ENCODE measurements at places on chromosomes 1 and 21.

DNA sequence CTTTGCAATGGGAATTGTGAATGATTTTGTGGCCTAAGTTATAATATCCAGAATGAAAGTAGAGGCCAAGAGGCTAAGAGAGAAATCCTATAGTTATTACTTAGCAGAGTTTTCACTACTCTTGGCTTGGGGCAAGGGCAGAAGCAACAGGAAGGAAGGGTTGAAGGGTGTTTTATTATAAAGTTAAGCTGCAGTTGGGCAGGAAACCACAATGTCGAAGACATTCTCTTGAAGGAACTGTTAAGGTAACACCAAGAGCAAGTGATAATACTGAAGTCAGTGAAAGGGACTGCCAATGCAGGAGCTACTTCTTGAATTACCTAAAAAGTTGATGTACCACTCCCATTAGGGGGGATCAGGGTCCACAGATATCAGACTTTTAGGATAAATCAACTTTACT is 8.3 kb downstream of the XCL2 start:
- no peak for DNase-seq

GRCh38 chr1:209585197-209585596 is 1.7 kb downstream of the CAMK1G start:
- DNase-seq, result no peak

GRCh38 chr1:37476460-37477197 is 2.2 kb downstream of the ZC3H12A start:
- DNase-seq, result no peak

GRCh38 chr1:5423109-5423508 is 569.1 kb downstream of the NPHP4 start:
- DNase-seq, result no peak

DNA sequence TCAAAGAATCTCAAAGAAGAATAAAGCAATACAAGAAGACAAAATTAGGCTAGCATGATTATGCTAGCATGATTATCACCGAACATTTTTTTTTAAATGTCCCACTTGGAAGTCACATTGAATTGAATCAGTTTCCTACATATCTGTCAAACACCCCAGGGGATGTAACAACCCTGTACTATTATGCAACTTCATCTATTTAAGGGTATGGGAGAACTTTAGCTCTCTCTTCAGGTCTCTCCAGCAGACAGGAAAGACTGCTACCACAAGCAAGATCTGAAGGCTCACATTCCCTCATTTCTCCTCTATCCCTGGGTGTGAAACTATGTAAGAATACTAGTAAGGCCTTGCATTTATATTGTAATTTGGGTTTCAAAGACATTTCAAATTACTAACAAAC is 52.8 kb downstream of the EDEM3 start:
- DNase-seq, result no peak

GRCh38 chr1:45051005-45051772 is 39.1 kb downstream of the UROD start:
- DNase-seq, result no peak

GRCh38 chr1:50493710-50494109 is 70.5 kb upstream of the DMRTA2 start:
- peak; percentile 35 for DNase-seq

- peak; percentile 72 for DNase-seq
Measured at GRCh38 chr1:46806196-46807020, 7.6 kb downstream of the CYP4B1 start.

- no peak for DNase-seq
Measured at GRCh38 chr1:225607355-225607754, 45.6 kb downstream of the ENAH start.

DNA sequence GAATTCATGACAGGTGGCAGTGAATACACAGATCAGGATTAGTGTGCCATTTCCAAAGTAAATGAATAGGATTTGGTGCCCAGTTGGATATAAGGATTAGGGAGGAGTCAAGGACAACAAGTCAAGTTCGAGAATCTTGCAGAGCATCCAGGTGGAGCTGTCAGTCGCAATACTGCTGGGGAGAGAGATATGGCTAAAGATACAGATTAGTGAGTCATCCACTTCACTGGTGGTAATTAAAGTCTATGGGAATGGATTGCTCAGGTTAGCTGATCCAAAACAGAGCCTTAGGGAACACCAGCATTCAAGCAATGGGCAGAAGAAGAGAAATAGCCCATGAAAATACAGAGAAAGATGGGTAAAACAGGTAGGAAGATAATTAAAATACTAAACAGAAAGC is 26.8 kb downstream of the BCAS2 start:
- DNase-seq, result no peak

DNA sequence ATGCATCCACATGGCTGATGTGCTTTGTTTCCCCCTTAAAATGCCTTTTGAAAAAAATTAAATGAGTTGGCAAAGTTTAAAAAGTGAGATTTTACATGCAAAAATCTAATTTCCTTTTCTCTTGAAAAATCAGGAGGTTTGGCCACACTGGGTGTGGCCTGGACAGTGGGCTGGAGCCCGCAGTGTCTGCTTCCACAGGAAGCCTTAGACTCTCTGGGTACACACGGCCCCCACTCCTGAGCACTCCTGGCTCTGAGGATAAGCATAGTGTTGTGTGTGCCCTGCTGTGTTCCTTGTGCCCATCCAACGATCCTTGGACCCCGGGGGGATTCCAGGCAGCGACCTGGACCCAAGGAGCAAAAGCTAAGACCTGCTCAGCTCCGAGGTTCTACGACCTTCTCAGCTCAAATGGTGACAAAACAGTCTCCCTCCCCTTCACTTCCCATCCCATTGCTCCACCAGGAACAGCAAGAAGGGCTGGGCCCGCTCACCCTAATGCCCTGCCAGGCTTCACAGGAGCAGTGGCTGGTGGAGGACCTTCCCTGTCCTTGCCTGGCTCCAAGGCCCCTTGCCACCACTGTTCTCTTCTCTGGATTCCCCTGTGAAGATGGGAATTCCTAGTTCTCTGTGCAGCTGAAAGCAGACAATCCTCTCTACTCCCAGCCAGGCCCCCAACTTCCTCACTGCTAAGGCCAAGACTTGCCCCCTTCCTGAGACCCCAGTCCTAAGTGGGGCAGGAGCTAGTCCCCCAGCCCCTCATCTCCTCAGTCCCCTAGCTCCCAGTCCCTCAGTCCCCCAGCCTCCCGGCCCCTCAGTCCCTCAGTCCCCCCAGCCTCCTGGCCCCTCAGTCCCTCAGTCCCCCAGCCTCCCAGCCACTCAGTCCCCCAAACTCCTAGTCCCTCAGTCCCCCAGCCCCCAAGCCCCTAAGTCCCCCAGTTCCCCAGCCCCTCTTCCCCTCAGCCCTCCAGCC is 395.8 kb downstream of the PTPRU start:
- DNase-seq, result no peak

DNA sequence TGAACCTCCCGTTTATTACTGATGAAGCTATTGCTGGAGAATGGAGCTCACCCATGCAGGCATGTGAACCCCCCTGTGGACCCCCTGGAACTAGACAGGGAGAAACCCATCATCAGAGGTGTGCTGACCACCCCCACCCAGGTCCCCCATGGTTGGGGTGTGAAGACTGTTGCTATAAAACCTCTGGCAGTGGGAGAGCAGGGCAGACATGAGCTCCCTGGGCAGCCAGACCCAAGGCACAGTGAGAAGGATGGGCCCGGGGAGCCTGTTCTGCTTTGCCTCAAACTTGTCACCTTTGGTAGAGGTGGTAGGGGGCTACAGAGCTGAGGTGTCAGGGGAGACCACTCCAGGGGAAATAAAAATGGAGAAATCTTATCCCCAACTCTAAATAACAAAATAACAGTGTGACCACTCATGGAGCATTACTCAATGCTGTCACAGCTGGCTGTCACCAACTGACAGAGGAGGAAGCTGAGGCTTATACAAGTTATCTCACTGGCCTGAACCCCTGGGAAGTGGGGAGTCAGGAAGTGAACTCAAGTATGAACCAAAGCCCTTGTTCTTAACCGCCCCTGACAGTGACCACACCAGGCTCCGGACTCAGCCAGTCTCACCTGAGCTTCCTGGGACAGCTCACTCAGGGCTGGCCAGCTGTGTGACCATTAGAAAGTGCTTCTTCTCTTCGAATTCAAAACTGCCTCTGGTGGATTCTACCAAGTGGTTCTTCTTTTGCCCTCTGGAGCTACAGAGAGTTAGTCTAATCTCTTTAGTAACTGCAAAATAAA is 698.8 kb downstream of the MATN1 start:
- DNase-seq, result no peak

DNA sequence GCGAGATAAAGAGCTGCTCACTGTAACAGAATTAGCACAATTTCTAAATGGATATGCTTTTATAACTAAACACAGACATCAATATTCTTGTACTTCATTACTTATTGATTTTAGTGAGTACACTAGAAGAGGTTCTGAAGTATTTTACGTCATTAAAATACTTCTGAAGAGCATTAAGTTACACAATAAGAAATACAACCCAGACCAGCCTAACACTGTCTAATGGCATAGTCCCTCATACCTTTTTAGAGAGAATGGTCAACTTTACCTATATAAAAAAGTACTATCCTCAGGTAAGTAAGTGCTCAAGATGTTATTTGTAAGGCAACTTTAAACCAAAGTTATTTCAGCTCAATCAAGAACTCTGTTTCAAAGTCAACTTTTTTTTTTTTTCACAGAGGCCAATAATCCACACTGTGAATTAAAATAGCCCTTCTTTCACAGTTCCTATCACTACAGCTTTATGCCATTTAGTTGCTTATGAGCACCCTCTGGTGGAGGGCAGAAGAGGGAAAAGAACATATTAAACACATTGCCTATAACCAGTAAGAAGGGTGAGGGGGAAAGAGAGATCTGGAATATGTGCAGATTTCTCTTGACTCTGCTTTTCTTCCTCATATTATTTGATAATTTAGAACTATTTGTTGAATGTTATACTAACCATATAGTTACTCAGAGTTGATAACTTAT is 182.1 kb upstream of the DMRTA2 start:
- peak; percentile 28 for DNase-seq

DNA sequence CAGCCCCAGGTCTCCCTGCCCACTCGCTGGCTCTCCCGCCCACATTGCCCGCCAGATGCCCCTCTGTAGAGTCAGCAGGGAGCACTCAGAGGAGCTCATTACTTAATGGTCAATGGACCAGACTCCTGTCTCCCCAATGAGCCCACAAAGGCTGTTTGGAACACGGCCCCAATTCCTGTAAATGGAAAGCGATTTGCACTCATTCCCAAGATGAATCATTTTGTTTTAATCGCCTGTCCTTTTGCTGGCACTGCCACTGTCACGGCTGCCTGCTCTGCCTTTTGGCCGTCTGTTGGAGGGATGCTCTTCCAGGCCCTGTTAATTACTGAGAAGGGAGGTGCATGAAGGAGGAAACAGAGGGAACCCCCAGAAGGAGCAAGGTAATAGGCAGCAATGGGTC is 44.8 kb upstream of the ATP2B4 start:
- no peak for DNase-seq

DNA sequence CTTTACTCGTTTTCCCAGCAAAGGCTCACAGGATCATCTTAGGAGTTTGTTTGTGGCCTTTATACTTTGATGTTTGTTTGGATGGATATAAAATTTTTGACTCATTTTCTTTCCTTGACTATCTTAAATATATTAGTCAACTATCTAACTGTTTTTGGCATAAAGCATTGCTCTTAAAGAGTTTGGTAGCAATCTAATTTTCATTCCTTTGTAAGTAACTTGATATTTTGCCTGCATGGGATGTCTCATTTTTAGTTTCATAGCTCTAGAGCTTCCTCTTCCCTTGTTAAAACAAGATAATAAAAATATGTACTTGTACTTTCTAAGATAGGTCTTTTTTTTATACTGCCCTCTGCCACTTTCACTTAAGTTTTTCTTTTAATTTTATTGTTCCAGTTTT is 161.9 kb downstream of the MAGI3 start:
- DNase-seq, result no peak

DNA sequence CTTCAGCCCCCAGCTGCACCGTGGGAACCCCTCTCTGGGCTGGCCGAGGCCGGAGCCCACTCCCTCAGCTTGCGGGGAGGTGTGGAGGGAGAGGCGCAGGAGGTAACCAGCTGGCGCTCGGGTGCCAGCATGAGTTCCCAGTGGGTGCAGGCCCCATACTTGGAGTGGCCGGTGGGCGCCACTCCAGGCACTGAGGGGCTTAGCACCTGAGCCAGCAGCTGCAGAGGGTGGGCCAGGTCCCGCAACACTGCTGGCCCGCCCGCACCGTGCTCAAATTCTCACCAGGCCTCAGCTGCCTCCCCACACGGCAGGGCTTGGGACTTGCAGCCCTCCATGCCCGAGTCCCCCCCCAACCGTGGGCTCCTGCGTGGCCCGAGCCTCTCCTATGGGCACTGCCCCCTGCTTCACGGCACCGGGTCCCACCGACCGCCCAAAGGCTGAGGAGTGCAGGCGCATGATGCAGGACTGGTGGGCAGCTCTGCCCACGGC is 47.2 kb downstream of the LRRC53 start:
- DNase-seq, result no peak

Measured in prostate gland (tissue), 2 donors.